ENCODE measurements at places on chromosomes 11 and 22.

- DNase-seq, result peak; percentile 32
These were observed 207.5 kb downstream of the ETS1 start for GRCh38 chr11:128379587-128380580.

DNA sequence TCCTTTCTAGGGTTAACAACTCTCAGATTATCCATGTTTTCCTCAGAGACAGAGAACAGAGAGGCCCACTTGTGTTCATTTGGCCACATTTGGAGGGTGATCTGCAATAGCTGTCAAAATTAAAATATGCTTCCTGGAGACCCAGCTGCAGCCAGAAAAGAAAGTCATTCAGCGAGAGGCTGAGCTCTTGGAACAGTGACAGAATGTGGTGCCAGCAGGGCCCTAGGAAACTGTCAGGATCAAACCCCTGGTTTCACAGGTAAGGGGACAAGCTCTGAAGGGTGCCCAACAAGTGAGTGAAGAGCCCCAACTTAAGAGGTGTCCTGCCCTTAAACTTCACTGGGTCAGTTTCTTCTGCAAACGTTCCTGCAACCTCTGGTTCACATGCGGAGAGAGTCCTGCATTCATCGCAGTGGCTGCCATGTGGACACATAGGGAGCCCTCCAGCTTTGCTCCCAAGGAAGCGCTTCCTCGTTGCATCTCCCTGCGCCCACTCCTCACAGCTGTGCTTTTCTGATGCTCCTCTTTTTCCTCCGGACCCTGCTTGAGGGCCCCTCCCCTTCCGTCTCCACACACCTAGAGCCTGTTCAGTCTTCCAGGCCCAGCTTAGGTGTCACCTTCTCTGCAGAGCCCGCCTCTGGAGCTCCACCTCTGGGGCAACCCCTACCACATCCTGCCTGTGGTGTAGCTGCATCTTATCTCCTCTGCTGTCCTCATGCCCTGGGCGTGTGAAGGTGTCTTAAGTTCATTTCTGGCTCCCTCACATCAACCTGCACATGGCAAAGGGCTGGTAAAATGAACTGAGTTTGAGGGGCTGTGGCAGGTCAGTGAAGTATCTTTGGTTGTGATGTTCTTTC lies 3.9 kb downstream of the UCP3 start:
- peak; percentile 63 for DNase-seq

DNA sequence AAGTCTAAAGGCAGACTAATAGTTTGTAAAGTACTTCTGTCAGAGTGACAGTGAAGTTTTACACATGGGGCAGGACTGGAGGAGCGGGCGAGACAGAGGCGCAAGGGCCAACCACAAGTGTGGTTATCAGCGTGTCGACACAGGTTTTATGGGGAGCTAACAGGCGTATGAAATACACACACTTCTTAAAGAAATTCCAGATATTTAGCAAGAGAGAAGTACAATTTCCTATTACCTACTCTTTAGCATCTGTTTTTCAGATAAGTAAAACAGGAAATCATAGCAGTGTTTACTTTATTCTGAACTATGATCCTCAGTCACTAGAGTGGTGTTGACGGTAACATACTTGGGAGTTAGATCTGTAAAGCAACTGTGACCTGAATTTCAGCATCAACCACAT lies 22.5 kb downstream of the VSIG10L2 start:
- DNase-seq, result no peak

- no peak for DNase-seq
These were observed 1.1 kb downstream of the SYTL2 start for GRCh38 chr11:85809863-85810262.

GRCh38 chr22:33883561-33883960 lies 36.7 kb downstream of the LARGE1 start:
- DNase-seq, result no peak

DNA sequence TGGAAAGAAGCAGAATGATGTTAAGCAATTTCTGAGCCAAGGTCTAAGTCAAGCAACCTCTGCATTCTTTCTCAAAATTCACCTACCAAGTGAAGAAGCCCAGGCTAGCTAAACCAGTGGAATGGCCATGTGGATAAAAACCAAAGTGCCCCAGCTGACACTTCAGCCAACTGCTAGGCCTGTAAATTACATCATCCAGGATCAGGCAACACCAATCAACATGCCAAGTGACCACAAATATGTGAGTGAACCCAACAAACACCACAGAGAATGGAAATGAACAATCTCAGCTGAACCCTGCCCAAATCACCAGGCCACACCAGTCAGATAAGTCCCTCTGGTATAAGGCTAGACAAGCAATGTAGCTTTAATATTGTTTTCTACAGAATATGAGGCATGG lies 25.1 kb upstream of the FJX1 start:
- no peak for DNase-seq

- DNase-seq, result no peak
These were observed 42.5 kb upstream of the CHKA start for GRCh38 chr11:68163691-68164090.

DNA sequence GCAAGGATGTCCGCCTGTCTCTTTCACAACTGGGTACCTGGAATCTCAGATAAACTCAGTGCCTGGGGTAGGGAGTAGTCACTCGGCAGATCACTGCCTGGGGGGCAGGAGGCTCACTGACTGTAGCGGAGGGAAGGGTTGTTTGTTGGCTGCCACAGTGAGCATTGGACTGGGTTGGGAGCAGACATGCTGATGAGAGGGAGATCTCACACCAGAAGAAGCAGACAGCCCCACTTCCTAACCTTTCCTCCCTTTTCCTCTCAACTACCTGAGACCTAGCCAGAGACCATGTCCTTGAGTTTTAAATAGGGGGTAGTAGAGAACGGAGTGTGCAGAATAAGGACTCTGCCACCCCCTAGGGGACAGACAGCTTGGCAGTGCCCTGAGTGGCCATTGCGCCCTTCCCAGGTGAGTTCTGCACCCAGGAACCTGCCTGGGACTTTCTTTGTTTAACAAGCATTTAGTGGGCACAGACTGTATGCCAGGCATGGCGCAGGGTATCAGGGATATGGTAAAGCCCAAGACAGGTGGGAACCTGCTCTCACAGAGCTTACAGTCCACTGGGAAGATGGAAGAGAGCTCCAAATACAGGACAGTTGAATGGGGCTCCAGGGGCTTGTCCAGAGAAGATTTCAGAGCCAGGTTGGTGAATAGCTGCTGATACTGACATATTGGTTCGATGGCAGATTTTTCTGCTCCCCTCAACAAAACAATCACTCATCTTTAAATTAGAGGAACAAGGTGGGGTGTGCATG lies 115.7 kb upstream of the NNMT start:
- DNase-seq, result no peak

GRCh38 chr22:22748297-22748743 lies 103.9 kb downstream of the GGTLC2 start:
- peak; percentile 29 for DNase-seq

DNA sequence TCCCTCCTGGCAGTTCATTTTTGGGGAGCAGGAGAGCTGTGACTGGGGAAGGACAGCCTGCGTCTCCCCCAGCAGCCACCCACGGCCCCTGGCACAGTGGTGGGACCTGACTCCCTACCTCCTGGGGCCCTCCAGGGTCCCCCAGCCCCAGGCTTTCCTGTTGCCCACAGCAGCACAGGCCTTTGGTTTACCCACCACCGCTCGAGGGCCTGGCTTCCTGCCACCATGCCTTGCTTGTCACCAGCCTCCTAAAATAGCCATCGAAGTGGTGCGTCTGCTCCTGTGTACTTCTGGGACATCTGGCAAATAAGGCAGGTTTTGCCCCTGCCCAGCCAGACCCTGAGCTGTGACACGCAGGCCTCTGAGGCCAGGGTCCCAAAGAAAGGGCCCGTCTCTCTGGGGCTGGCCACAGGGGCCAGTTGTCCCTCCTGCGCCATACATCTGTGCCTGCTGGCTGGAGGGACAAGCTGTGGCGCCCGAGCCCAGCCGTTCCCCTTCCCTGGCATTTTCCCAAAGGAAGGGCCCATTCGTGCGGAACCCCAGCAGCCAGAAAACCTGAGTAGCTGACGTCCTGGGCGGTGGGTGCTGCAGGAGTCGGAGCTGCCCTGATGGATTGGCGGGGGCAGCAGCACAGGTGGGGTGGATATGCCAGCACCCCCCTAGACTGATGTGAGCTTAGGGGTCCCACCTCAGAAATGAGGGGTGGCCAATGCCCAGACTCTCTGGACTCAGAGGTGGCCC lies 14.6 kb downstream of the PHLDA2 start:
- DNase-seq, result no peak

- DNase-seq, result no peak
These were observed 26.8 kb downstream of the MICAL2 start for GRCh38 chr11:12137005-12137690.

- DNase-seq, result no peak
These were observed 632.0 kb downstream of the BRD1 start for GRCh38 chr22:49195636-49196035.

- DNase-seq, result no peak
These were observed 48.7 kb downstream of the DDX6 start for GRCh38 chr11:118742304-118742703.

- no peak for DNase-seq
These were observed 153.9 kb upstream of the LRRC4C start for GRCh38 chr11:41613326-41613725.

DNA sequence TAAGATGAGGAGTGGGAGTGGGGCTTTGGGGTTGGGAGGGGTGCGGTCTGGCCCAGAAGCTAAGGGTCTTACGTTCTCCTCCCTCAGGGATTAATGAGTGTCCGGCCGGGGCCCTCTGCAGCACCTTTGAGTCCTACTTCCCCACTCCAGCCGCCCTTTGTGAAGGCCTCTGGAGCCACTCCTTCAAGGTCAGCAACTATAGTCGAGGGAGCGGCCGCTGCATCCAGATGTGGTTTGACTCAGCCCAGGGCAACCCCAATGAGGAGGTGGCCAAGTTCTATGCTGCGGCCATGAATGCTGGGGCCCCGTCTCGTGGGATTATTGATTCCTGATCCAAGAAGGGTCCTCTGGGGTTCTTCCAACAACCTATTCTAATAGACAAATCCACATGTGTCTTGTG lies 4.0 kb downstream of the FOLR3 start:
- no peak for DNase-seq
